ENCODE measurements at places on chromosomes 1 and 21. TPM values are rescaled to one million over a fixed set of nuclear protein-coding genes. Genes with fewer than 3 reads are reported as not detected.

- H3K27ac ChIP-seq, result no peak overlapping the region
- H3K4me1 ChIP-seq, result no peaks in the 10 kb centered on the region
- no peaks in the 10 kb centered on the region for H3K27me3 ChIP-seq
- DNase-seq, result no peak
- no peaks in the 10 kb centered on the region for H3K36me3 ChIP-seq
- H3K4me3 ChIP-seq, result no peak overlapping the region
These were observed 56.3 kb downstream of the GNG12 start for GRCh38 chr1:67777016-67777415.

- no peak for DNase-seq
- H3K27me3 ChIP-seq, result no peaks in the 10 kb centered on the region
- no peaks in the 10 kb centered on the region for H3K36me3 ChIP-seq
- no peaks in the 10 kb centered on the region for H3K4me1 ChIP-seq
- no peak overlapping the region for H3K27ac ChIP-seq
These were observed 343.0 kb downstream of the USP25 start for GRCh38 chr21:16072737-16073136.

- H3K27me3 ChIP-seq, result peaks cover 20% of the 10 kb centered on the region
- no peaks in the 10 kb centered on the region for H3K36me3 ChIP-seq
- peaks cover 8% of the 10 kb centered on the region for H3K4me1 ChIP-seq
- no peak overlapping the region for H3K27ac ChIP-seq
- peak overlapping the region; percentile 59 for H3K4me3 ChIP-seq
These were observed 790 bp downstream of the DNAJC6 start for GRCh38 chr1:65310078-65310587.

KMO gene
- not detected for total RNA-seq

DNA sequence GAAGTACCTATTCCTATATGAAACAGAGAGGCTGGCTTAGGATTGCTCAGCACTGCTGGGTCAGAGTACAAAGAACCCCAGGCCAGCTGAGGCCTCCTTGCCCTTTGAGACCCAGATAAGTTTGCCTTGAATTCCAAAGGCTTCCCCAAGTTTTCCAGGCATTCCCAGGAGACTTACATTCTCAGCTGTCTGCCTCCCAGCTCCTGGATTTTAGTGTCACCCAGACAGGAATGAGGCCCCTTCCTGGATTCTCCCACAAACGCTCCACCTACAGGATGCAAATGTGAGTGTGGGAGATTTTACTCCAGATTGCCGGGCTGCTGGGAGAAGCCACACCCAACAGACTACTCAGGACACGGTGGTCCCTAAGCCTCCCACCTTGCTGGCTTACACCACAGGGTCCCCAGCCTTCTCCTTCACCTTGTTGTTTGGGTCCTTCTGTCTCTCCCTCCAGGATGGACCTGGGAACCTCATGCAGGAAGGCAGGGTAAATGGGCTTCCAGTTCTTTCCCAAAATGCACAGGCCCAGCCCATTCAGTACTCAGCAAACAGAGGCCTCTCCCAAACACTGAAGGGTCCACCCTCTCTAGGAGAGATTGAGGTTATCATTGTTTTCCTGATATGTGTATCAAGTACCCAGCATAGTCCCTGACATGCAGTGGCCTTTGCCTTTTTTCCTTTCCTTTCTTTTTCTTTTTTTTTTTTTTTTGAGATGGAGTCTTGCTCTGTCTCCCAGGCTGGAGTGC lies 10.6 kb downstream of the RHBG start:
- no peak overlapping the region for H3K4me3 ChIP-seq
- H3K4me1 ChIP-seq, result no peaks in the 10 kb centered on the region
- peaks cover 56% of the 10 kb centered on the region for H3K27me3 ChIP-seq
- peak; percentile 52 for DNase-seq

GRCh38 chr1:226647719-226648118 lies 91.4 kb downstream of the ITPKB start:
- peaks cover 20% of the 10 kb centered on the region for H3K4me1 ChIP-seq
- no peaks in the 10 kb centered on the region for H3K36me3 ChIP-seq
- H3K27me3 ChIP-seq, result no peaks in the 10 kb centered on the region
- H3K27ac ChIP-seq, result no peak overlapping the region
- no peak for DNase-seq
- H3K4me3 ChIP-seq, result no peak overlapping the region

DNA sequence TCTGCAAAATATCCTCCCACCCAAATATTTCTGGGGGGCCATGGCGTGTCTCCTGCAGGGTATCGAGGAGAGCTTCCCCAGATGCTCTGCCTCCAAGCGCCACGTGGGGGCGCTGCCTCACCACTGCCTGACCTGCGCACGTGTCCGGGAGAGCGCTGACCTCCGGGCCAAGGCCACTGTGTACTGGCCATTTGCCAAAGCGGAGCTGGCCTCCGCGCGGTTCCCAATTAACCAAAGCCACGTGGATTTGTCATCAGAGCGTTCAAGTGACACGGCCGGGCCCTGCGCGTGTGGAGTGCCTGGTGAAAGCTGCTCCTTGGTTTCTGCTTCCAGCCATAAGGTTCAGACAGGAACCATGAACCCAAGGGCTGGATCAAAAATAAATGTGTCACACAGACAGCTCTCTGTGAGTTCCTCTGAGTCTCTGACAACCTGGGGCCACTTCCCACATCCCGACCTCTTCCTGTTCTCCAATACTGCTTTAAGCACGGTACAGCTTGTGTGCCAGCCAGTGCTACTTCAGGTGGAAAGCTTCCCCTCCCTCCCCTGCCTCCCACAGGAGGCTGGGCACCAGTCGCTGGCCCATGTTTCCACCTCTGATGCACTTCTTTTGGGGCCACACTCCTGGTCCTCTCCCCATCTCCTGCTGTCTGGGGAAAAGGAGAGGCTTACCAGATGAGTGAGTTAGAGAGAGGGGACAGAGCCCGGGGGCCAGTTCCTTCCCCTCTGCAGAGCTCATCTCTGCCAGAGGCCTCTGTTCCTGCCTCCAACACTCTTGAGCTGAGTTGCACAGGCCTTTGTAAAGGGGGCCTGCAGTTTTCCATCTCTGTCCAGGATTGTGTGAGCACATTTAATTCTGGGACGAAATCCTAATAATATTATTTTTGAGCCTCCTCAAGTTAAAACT lies 26.1 kb downstream of the ZP4 start:
- H3K27me3 ChIP-seq, result peaks cover 7% of the 10 kb centered on the region
- peaks cover 13% of the 10 kb centered on the region for H3K4me1 ChIP-seq
- no peaks in the 10 kb centered on the region for H3K36me3 ChIP-seq
- no peak overlapping the region for H3K4me3 ChIP-seq
- peak; percentile 83 for DNase-seq

Data from neural progenitor cell (in vitro differentiated cells).